ENCODE measurements at places on chromosomes 7 and 10.
A peak's percentile ranks its signal among the peaks of the same experiment; 100 is the strongest.

DNA sequence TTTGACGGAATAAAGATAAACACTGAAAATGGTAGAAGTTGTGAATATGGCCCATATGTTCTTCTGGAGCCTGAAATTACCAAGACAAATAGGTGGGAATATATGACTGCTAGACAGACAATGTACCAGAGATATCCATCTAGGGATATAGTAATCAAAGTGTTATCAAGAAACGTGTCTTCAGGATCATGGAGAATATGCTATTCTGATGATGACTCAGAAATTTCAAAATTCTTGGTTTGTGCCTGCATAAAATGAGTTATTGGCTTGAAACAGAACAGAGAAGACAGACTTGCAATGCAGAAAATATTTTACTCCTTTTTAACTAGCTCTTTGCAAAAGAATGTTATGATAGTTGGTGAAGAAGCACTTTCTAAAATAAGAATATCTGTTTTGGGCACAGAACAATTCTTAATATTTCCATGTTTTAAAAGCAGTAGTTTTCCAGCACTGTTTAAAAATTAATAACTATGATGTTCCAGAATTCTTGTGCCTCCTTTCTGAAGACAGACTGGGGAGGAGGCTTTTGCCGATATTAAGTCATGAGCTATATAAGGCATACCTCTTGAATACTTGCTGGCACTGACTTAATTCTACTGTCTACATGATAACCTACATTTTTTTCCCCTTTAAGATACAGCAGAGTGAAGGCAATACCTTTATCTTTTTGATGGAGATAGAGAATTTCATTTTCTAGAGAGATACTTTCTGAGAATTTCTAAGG is 34.4 kb upstream of the CABCOCO1 start:
- DNase-seq = no peak

- DNase-seq = no peak
Observed at GRCh38 chr7:30928254-30928872, 16.7 kb downstream of the AQP1 start.

DNA sequence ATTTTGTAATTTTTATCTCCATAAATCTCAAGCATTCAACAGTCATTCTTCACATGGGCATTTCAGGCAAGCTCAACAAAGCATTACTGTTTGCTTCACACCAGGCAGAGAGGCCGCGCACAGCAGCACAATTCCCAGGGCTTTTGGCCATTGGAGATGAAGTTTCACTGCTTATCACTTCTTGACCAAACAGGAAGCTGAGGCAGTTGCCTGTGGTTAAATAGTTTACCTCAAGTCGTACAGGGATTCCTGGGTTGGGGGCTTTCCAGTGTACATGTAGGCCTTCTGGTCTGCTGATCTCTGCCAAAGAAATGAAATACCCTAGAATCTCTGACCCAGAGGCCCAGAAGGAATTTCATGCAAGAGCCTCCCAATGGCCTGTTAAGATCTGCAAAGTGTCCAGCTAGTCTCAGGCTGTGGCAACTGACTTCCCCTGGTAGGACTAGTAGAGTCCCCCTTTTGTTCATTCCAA is 11.2 kb upstream of the PRDX3 start:
- DNase-seq = peak; percentile 49

GRCh38 chr10:71842422-71842821 is 8.6 kb downstream of the PSAP start:
- DNase-seq = no peak

GRCh38 chr7:51315393-51316261 is 982 bp downstream of the COBL start:
- no peak for DNase-seq

DNA sequence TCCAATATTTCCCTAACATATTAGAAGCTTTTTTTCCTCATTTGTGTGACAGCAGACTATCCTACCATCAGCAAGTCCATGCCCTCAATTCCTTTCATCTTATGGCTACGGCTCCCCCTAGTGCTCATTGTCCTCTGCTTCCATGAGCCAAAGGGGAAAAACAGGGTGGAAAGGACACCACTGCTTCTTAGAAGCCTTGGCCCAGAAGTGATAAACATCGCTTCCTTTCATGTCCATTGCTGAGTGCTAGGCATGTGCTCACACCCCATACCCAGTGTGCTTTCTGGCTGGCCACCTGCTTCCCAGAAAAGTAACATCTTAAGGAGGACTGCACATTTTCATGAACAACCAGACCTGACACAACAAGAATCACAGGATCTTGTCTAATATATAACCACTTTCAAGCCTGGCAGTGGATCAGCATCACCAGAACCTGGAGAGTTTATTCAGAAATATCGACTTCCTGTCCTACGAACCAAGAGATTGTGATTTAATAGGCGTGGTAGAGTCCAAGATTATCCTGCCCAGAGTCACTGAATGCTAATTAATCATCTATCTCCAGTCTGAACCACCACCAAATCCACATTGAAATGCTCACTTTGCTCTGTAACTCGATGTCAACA is 650.5 kb upstream of the SORCS1 start:
- DNase-seq = no peak

DNA sequence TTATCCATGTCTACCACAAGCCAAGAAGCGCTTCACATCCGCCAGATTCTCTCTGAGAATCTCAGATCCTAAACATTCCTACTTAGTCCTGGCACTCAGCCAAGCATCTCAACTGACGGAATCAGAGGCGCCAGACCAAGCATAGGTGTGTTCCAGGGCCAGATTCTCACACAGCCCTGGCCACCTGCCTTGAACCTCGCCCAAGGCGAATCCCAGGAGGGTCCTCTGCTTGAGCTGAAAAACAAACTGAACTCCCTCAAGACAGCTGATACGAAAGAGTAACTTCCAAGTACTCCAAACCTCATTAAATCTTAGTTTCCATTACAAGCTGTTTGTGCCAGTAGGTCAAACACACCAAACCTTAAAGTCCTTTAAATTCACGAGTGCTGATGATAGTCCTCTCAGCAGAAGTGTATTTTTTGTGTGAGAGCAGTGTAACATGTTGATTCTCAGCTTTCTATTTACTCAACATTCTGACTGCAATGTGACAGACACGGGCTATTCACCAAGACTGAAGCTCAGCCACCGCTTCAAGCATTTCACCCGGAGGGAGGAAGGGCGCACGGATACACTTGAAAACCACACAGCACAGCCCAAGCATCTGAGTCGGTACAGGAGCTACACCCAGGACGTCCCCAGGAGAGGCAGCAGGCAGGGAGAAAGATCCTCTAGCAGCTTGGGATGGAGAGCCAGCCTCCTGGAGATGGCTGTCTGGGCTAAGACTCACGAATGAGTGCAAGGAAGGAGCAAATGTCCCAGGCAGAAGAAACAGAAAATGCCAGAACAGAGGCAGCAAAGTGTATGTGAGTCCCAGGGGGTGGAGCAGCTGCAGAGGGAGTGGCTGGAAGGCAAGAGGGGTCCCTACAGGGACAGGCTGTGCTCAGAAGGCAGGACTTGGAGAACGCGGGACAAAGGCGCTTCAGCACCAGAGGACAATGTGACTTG is 6.0 kb downstream of the PARD3 start:
- DNase-seq = no peak

- no peak for DNase-seq
Observed at GRCh38 chr7:4042402-4043045, 639.6 kb upstream of the FOXK1 start.

GRCh38 chr7:132577206-132578049 is 1.2 kb upstream of the PLXNA4 start:
- no peak for DNase-seq

DNA sequence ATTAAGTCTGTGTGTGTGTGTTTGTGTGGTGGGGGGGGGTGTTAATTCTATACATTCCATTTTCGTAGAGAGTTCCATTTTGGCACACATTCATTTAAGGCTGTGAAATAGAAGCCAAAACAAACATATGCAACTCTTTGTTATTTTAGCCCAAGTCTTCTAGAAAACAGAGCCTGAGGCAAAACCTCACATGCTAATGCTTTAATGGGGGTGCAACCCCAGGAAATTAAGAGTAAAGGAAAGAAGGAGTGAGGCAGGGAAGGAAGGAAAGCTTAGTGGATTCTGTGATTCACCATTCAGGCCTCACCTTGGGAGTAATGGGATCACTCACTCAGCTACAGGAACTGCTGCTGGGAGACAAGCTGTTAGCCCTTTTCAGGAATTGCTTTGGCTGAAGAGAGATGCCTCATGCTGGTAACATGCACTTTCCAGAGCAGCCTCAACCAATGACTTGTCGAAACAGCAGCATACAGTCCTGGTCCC is 73.0 kb upstream of the CTTNBP2 start:
- DNase-seq = no peak

GRCh38 chr10:110649347-110650264 is 5.5 kb downstream of the RBM20 start:
- DNase-seq = no peak

DNA sequence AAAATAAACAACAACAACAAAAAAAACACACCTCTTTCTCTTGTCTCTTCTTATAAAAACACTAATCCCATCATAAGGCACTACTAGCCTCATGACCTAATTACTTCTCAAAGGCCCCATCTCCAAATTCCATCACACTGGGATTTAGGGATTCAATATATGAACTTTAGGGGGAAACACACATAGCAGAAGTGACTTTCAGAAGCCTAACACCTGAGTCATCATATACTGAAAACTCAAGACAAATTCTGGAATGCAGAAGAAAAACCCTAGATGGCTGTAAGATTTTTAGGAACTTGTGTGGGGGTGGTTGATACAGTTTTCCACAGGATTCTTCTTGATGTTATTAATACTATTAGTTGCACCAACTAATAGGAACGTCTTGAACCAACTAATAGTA is 33.7 kb upstream of the CSTF2T start:
- DNase-seq = no peak

GRCh38 chr7:151987748-151988529 is 31.7 kb downstream of the GALNTL5 start:
- DNase-seq = no peak

- DNase-seq = no peak
Observed at GRCh38 chr7:37365405-37365804, 83.3 kb downstream of the ELMO1 start.

- no peak for DNase-seq
Observed at GRCh38 chr10:77605466-77605865, 32.1 kb downstream of the KCNMA1 start.

DNA sequence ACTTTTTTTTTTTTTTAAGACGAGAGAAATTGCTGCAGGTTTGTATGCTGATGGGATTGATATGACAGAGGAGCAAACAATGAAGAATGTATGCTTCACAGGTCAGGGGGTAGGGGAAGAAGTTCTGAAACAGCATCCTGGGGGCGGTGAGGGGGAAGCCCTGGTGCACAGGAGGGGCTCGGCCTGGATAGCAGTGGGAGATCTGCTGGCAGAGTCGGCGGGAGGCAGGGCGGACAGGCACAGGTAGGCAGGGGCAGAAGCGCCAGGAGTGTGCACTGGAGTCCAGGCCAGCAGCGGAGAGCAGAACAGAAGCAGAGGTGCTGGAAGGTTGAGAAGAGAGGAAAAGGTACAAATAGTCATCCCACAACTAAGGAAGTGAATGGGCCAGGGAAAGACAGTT is 175.4 kb downstream of the SNX10 start:
- DNase-seq = no peak

DNA sequence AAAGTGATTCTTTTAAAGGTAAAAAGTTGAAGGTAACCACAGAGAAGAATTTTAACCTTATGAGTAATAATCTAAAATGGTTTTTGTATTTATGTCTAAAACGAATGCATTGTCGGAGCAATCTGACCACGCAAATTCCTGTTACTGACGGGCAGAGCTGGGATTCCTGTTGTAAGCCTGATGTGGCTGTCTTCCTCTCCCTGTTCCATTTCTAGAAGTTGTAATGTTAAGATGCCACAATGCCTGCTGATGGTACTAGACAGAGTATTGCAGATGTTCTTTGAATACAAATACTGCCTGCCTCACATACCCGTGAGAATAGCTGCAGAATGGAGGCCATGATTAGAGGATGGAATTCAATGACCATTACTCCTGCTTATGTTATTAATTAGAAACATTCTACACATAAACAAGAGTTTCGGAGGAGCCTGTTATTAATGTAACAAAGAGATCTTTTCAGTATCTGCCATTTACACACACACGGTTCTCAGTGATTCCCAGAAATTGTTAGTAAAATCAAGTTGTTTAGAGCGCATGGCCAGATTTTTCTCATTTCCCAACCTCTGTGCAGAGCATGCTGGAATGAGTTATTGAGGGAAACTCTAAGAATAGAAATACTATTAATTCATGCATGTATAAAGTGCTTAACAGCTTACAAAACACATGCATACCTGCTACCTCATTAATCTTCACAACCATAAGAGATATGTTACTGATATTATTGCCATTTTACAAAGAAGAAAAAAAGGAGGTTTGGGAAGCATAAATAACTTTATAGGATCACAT is 196.8 kb downstream of the PTN start:
- no peak for DNase-seq

GRCh38 chr10:20247891-20248708 is 431.9 kb downstream of the PLXDC2 start:
- no peak for DNase-seq

DNA sequence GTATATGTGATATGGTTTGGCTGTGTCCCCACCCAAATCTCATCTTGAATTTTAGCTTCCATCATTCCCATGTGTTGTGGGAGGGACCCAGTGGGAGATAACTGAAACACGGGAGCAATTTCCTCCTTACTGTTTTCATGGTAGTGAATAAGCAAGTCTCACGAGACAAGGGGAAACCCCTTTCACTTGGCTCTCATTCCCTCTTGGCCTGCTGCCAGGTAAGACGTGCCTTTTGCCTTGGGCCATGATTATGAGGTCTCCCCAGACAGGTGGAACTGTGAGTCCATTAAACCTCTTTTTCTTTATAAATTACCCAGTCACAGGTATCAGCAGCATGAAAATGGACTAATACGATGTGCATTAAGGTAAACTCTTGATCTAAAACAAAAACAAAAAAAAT is 357.1 kb upstream of the AOAH start:
- no peak for DNase-seq

GRCh38 chr10:47457826-47458225 is 26.1 kb downstream of the ANXA8 start:
- no peak for DNase-seq

DNA sequence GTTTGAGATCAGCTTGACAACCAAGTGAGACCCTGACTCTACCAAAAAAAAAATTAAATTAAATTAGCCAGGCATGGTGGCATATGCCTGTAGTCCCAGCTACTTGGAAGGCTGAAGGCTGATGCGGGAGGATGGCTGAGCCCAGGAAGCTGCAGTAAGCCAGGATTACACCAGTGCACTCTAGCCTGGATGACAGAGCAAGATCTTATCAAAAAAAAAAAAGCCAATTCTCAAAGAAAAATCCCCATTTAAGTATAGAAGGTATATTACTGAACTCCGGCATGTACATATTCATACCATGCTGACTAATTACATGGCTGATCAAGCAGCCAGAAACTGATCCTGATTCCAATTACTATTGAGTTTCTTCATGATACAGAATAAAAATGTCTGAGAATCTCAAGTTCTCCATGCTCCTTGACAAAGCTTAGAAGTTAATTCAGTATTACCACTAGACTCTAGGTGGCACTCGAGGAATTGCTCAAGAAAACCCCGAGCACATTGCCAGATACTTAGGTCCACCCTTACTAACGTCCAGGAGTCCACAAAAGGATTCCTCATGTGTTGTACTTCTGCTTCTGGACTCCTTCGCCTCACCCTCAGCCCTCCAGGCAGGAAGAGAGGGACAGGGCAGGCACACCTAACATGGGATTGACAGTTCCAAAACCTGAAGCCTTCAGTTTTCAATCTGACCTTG is 148.9 kb downstream of the PARD3 start:
- no peak for DNase-seq

- DNase-seq = no peak
Observed at GRCh38 chr7:113371416-113372043, 253.2 kb upstream of the SMIM30 start.
